Kidney glomerular epithelial cell (primary cell): ENCODE measurements at places on chromosomes 6 and 20.

GRCh38 chr20:58544286-58544685 is 29.1 kb upstream of the APCDD1L start:
- DNase-seq, result no peak

DNA sequence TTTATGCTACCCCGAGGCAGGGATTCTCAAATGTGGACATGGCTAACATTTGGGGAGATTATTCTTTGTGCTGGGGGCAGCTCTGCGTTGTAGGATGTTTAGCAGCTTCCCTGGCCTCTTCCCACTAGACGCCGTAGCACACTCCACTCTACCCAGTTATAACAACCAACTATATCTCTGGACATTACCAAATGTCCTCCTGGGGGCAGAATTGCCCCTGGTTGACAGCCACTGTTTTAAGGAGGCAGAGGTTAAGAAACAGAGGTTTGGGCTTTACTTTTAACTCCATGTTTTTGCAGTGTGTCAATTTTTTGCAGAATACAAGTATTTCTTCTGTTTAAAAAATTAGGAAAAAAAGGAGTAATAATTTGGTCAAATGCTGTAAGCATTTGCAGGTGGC is 56.2 kb upstream of the BMP6 start:
- no peak for DNase-seq

DNA sequence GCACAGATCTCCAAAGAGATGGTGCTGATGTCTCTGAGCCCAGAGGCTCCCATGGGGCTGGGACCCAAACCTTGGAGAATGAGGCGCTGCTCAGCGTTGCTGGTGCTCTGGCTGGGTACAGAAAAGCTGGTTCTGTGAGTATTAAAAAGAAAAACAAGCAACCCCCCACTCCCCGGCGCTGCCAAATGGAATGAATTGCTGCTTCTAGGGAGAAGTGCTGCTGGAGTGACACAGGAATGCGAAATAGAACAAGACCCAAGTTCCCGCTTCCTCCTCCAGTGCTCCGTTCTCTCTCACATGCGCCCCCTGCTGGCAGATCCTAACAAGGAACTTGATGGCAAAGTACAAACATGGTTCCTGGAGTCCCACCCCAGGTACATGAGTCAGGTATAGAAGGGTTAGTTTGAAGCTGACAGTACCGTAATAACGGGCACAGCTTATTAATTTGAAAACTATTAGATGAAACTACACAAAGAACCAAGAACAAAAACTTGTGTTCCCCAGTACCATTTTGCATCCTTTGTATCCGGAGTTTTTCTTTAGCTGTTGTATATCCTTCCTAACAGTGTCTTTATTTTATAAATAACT is 2.1 kb upstream of the DDX27 start:
- DNase-seq, result peak; percentile 90

GRCh38 chr20:34859826-34860545 is 12.7 kb downstream of the GGT7 start:
- DNase-seq, result no peak

DNA sequence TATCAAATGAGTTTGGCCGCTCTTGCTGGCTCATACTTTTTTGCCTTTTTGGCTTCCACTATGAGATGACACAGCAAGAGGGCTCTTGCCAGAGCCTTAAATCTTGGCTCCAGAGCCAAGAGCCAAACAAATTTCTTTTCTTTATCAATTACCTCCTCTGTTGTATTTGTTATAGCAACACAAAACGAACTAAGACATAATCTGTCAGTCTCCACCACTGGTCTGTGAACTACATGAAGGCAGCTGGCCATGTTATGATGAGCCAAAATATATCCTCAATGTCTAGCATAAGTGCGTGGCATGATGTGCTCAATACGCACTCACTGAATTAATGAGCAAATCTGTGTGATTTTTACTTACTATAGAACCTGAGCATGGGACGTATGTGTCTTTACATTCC is 220.0 kb upstream of the ZNF217 start:
- no peak for DNase-seq

GRCh38 chr20:1196634-1197033 is 6.6 kb upstream of the C20orf202 start:
- DNase-seq, result no peak

DNA sequence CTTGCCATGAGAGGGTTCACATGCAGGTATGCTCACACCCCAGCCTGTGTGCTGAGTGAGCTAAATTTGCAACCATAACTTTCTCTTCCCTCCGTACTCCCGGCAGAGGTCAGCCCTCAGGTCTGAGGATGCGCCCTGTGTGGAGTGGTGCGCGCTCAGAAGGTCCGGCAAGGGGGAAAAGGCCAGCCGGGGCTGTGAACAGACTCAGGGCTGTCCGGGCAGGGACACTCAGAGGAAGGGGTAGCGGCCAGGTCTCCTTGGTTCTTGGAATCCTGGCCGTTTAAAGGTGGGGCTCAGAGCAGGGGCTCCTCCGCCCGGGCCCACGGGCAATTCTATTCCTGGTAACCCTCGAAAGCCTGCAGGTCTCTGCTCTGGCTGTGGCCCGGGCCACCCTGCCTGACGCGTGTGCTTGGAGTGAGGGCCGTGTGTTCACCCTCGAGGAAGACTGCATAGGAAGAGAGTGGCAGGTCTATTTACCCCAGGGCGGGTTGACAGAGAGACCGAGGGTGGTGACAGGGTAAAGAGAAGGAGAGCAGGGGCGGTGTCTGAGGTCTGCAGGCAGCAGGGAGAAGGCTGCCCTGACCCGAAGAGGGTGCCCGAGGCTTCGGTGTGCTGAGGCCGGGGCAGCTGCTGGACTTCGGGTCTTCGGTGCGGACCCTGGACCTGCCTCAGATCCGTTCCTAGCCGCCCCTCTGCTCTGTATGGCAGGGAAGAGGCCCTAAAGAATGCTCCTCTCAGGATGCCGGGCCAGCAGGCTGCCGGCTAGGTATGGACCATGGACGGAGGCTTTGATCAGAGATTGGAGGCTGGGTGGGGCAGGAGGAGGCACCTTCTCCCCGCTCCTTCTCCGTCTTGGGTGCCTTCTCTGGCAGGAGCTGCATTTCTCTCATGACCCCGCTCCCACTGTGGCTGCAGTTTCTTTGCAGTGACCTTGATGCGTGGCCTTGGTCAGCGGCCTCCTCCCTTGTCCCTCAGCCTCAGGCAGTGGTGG is 131.1 kb upstream of the ARMC2 start:
- no peak for DNase-seq

DNA sequence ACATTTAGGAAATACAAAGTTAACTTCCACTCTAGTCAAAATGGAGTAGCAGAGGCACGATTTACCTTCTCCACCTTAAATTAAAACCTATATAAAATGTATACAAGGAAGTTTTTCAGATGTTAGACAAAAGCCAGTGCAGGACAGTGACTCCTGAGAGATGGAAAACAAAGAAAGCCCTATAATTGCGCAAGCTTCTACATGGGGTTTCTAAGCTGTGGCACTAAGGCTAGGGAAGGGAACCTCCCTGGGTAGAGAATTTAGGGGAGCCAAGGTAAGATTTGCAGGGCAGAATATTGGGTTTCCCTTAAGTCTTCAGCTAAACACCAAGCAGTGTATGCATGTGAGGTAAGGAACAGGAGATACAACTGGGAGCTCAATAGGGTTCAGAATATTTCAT is 18.5 kb upstream of the ZC3H12D start:
- no peak for DNase-seq

DNA sequence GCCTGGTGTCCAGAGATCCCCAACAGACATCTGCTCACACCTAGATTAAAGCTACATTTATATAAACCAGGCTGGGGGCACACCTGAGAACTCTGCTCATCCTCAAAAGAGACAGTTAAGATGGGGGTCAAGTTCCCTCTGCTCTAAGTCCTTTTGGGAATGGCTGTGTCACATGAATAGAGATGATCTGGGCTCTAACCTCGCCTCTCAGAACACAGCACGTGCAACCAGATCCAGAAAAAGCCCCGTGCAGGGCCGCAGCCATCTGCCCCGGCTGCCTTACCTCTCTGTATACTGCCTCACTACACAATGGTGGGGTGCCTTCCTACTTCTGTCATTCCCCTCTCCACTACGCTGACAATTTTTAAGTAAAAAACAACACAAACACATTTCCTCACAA is 5.9 kb downstream of the MTCH1 start:
- no peak for DNase-seq

DNA sequence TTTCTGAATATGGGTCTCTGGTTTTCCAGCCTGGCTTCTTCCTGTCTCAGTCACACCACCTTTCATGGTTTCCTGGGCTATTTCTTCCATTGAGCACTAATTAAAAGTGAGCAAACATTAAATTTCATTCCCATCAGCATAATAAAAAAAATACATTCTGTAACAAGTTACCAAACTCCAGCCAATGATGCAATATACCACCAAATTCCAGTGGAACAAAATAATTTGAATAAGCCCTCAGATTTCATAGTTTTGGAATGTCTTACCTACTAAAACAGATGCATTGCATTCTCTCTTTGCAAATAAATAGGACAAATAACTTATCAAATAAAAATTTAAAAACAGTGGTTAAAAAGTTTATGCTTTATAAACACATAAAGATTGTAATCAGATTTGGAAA is 97.8 kb upstream of the PRDM1 start:
- DNase-seq, result no peak

DNA sequence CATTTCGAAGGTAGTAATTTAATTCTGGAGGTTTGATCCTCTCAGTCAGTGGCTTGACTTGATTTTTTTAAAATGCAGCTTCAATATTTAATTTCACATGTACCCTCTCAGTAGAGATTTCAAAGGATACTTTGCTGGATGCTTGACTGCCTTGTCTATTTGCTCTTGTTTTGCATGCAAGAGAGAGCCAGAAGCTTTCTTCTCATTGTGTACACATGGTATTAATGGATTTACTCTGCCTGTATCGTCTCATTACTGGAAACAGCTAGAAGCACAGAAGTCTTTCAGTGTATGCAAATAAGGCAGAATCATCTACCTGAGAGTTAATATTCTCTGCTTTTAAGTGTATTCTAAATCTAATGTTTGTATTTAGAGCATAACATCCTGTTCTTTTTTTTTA is 84.3 kb upstream of the FOXO3 start:
- DNase-seq, result no peak

GRCh38 chr6:73452107-73452461 is at the start of gene CGAS:
CGAS (minus strand) TSS chr6:73452297; CDS start chr6:73452181, 116 bp downstream.
- no peak for DNase-seq
